ENCODE measurements at places on chromosomes 11 and 22.
A peak's percentile ranks its signal among the peaks of the same experiment; 100 is the strongest.

DNA sequence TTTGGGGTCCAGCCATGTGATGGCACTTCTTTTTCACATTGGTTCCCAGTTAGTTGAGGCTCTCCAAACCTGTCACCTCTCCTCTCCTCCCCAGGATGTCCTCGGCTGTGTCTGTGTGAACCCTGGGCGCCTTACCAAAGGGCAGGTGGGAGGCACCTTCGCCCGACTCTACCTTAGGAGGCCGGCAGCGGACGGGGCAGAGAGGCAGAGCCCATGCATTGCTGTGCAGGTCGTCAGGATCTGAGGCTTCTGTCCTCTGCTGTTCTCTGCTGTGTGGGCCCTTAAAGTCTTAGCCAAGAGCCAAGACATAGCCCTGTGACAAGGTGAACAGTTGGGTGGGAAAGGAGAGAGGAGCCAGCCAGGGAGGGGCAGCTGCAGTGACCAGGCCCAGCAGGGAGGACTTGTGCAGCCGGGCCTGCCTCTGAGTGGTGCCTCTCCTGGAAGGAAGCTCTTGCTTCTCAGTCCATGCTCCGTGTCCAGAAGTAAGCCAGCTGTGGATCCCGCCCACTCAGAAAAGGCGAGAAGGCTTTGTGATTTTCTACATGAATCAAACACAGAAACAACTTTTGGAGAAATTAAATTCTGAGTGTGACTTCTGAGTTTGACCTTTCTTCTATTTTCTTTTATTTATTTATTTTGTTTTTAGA is 17.5 kb upstream of the CDC42EP2 start:
- no peak for DNase-seq

DNA sequence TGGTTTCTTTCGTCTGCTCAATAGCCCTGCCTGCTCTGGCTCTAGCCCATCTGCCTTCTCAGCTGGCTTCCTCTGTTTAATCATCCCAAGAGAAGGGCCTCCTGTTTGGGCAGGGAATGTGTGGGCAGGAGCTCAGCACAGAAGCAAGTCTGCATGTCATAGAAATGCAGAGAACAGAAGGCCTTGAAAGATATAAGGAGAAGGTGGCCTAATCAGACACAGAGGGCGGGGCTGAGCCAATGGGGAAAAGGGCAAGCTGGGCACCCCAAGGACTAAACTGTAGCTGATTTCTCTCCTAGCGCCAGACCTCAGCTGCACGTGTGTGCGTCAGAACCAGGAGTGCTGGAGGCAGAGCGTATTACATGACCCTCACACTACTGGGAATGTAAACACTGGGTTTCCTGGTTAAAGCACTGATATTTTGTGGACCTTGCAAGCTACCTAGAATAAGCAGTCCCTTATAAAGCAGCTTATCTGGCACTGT is 7.6 kb upstream of the CCKBR start:
- DNase-seq = no peak

- DNase-seq = no peak
Observed at GRCh38 chr11:6556139-6556949, 47.1 kb downstream of the RRP8 start.

DNA sequence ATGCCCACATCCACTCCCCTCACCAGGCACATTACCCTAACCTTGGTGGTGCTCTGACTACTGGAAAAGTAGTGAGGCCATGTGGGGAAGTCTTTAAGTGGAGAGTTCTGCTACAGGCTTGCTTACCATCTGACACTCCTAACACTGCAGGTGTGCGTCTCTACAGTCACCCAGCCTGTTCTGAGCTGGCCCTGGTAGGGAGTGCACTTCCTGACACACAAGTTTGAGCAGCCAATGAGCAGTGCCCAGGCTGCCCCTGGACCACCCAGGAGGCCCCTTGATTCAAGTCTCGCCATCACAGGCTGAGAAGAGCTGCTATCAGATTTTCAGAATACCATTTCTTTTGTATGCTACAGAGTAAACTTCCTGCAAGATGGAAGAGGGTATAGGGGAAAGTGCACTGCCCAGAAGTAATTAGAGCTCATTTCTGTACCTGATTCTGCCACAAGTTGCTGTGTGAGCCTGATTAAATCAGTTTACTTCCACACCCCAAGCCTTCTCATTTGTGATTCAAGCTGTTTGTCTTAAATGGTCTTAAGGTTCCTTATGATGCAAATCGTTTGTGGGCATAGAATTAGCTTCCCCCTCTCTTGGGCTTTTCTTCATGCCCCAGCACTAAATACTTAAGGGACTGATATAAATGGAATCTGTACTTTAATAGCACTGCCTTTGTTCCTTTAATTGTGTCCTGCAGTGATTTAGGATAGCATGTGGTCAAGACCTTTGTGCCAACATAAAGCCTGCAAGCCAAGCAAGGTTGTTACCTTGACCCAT is 22.2 kb downstream of the OPCML start:
- no peak for DNase-seq

GRCh38 chr22:30892731-30893221 is 75.8 kb downstream of the MORC2 start:
- no peak for DNase-seq

DNA sequence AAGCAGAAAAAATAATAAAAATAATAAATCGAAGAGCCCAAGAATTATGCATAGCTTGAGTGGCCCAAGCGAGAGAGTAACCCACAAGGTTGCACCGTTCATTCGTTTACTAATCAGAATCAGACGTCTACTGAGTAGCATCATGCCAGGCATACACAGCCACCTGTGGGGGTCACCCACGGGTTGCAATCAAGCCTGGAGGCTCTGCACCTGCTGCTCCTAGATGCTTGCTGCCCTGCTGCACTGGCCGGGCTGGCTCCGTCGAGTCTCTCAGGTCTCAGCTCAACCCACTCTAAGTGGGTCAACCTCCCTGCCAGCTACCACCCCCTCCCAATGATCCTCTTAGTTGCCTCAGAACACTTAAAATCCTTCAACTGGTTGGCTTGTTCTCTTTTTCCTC is 2.0 kb upstream of the TESMIN start:
- peak; percentile 18 for DNase-seq

- DNase-seq = peak; percentile 32
Observed at GRCh38 chr22:43044290-43044712, 29.4 kb upstream of the PACSIN2 start.

- no peak for DNase-seq
Observed at GRCh38 chr11:96132437-96132836, 208.5 kb upstream of the MTMR2 start.

DNA sequence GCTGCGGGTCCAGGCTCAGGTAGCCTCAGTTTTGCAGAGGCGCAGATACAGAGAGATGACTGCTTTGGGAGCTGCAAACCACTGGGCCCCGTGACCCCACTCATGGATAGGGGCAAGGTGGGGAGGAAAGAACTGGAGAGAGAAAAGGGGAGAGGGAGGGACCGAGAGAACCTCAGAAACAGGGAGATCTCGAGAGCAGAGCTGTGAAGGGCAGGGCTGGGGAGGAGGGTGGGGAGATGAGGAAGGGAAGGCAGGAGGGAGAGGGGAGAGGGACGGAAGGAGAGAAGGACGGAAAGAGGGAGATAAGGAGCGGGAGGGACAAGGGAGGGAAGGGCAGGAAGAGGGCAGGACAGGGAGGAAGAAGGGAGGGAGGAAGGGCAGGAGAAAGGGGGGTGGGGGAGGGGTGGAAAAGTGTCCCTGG is 46.3 kb downstream of the IGLL1 start:
- DNase-seq = no peak

GRCh38 chr11:117334896-117335295 is 7.2 kb downstream of the CEP164 start:
- DNase-seq = no peak

DNA sequence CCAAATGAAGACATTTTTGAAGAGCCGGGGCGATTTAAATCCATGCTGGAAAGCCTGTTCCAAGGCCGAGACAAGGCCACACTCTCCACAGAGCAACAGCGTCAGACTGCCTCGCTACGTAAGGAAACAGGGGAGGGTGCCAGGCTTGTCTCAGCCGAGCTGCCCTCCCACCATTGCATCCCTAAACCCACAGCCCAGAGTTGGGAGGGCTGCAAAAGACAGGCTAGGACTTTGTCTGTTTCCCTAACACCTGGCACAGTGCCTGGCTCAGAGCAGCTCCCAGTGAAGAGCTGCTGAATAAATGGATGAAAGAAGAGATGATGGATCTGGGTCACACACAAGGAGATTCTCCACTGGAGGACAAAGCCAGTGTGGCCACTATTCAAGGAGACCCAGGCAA is 51.3 kb upstream of the SCUBE2 start:
- DNase-seq = no peak

GRCh38 chr11:117874910-117875381 is 1.5 kb downstream of the FXYD6 start:
- DNase-seq = peak; percentile 65

DNA sequence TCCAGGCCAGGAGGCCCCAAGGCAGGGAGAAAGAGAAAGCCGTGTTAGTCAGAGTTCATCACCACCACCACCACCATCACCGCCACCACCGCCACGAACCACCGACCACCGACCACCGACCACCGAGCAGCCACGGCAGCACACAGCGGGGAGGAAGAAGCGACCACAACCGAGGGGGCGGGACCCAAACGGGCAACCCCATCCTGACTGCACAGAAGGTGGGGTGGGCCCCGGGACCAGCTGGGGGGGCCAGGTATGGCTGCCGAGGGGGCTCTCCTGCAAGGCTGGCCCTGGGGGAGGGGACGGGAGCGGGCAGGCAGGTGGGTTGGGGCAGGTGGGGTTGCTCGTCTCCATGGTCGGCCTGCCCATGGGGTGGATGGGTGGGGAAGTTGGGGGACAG is 34.2 kb downstream of the SYT7 start:
- DNase-seq = no peak

DNA sequence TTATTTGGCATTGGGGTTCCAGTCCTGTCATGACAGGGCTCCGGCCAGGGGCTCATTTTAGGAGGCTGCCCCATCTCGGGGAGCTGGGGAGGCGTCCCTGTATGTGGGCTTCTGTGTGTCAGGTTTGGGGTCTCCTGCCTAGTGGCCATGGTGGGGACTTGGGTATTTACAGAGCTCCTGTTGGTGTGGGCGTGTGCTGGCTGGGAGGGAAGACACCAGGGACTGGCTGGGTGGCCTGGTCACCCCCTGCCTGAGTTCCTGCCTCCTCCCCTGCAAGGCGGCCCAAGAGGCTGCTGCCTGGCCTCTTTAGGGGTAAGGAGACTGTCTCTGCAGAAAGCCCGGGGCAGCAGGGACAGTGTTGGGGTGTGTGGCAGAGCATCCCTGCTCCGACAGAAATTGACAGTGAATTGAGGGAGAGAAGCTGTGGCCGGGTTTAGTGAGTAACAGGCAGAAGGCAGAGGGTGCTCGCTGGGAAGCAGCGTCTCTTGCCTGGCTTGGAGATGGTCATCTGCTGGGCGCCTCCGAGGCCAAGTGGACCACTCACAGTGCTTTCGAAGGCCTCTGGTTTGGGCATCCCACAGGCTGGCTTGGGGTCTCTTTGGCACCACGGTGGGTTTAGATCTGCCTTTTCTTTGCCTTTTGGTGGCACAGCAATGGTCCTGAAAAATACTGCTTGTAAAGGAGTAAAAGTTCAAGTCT is 40.3 kb upstream of the GRAMD4 start:
- DNase-seq = no peak

GRCh38 chr11:3155691-3156258 is 9.3 kb downstream of the OSBPL5 start:
- no peak for DNase-seq

DNA sequence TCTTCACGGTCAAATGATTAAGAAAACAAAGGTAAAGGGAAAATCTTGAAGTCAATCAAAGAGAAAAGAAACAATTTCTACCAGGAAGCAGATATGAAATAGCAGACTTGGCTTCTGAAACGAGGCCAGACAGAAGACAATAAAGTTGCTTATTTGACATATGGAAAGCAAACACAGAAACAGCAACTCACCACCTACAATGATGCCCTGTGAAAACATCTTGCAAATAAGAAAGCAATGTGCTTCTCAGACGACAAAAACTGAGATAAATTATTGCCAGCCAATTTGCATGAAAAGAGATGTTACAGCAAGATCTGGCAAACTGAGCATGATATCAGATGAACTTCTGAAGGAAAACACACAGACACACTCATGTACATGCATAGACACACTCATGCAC is 45.9 kb upstream of the CTSC start:
- no peak for DNase-seq

- no peak for DNase-seq
Observed at GRCh38 chr11:4213746-4214145, 119.1 kb downstream of the RRM1 start.

DNA sequence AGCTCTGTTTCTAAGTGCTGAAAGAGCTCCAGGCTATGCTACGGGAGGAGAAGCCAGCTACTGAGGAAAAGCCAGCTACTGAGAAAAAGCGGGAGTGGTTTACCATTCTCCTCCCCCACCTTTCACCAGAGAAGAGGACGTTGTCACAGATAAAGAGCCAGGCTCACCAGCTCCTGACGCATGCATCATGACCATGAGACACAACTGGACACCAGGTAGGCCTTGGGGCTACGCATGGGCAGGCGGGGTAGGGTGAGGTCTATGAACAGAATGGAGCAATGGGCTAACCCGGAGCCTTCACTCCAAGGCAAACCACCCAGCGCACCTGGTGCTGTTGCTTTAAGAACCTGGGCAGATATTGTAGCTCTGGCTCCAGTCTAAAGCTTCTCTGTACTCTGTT is 1.1 kb downstream of the IL18BP start:
- no peak for DNase-seq

DNA sequence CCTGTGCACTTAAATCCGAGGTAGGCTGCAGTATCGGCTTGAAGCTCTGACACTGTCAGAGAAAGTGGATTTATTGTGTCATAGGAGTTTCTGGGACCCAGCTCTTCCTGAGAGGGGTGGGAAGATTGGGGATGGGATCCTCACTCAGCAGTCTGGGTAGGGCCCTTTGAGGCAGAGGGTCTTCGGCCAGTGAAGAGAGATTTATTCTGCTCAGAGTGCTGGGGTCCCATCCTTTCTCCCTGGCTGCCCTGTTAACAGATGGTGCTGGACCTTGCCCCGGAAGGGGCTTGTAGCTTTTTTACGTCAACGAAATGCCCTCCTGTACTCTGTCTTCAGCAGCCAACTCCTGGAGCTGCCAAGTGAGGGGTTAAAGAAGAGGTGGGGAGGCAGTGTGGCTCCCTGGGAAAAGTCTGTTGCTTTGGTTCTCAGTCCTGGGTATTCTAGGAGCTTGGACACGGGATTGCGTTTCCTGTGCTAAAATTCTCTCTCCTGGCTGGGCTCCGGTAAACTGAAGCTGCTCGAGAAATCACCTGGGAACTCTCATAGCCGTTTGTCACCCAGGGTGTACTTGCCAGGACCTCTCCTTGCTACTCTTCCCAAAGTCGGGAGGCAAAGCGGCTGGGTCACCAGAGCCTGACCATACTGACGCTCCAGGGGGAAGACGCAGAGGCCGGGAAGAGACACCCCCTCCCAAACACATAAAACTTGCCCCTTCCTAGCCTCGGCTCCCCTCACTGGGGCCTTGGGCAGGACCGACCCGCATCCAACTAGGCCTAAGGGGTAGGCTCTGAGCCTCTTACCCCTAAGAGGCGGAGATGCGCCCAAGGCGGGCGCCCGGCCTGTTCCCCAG is 806 bp upstream of the SMDT1 start:
- peak; percentile 5 for DNase-seq

All from DMS79 treated with DMSO at 0.1 percent for 48 hours (cell line).